ENCODE measurements at places on chromosomes 6 and 20. TPM values are rescaled to one million over a fixed set of nuclear protein-coding genes. Genes with fewer than 3 reads are reported as not detected.

Gene PI16
- total RNA-seq: 5.2 TPM

Gene KCNK15
- not detected for total RNA-seq

Gene NOX3
- not detected for total RNA-seq

Gene BAK1
- total RNA-seq: 38.3 TPM

Gene THBS2
- not detected for total RNA-seq

Gene TAPBP
- total RNA-seq: 206 TPM

Gene PET117
- 14.6 TPM for total RNA-seq

Gene GJA10
- total RNA-seq: not detected

Gene LY6G6F
- total RNA-seq: not detected

Gene LGSN
- total RNA-seq: not detected

Gene HLA-DPA1
- total RNA-seq: 19.4 TPM

Gene L3MBTL1
- 10.2 TPM for total RNA-seq

Gene OPRM1
- total RNA-seq: not detected

Gene MEP1A
- total RNA-seq: not detected

Gene NFATC2
- 33.2 TPM for total RNA-seq

Gene MUCL3
- not detected for total RNA-seq

Gene ZNF391
- total RNA-seq: 1.8 TPM

Gene BTNL2
- total RNA-seq: not detected

Gene OTOR
- not detected for total RNA-seq

Gene TLDC2
- total RNA-seq: not detected

Gene TP53TG5
- total RNA-seq: not detected

All from CD4-positive, alpha-beta T cell (primary cell).